Dermis microvascular lymphatic vessel endothelial cell (primary cell): ENCODE measurements at places on chromosomes 12 and 14. TPM values are rescaled to one million over a fixed set of nuclear protein-coding genes. Genes with fewer than 3 reads are reported as not detected.

DNA sequence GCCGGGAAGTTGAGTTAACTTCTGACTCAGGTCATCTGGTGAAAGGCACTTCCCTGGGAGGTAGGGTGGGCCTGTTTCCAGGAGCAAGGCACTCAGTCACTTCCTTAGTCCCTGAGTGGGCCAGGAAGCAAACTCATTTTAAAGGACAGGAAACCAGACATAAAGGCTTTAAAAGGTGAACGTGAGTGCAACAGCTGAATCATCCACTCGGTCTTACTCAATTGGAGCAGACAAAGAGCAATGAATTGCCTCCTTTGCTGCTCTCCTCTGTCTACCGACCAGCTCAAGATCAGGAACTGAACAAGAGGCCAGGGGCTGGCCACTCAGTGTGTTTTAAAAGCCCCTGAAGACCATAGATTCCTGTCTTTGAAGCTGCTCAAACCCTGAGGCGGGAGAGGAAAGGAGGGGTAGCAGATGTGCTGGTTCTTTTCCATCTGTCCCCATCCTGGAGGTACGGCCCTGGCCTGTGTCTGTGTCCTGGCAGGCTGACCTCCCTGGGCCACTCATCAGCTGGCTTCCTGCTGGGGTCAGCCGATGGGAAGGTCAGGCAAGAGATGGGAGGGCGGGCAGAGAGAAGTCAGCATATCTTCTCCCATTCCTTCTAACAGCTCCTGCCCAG is 148.9 kb downstream of the PPM1H start:
- peak; percentile 82 for DNase-seq

GRCh38 chr14:40317690-40318089 is 885.5 kb upstream of the FBXO33 start:
- no peak for DNase-seq

DNA sequence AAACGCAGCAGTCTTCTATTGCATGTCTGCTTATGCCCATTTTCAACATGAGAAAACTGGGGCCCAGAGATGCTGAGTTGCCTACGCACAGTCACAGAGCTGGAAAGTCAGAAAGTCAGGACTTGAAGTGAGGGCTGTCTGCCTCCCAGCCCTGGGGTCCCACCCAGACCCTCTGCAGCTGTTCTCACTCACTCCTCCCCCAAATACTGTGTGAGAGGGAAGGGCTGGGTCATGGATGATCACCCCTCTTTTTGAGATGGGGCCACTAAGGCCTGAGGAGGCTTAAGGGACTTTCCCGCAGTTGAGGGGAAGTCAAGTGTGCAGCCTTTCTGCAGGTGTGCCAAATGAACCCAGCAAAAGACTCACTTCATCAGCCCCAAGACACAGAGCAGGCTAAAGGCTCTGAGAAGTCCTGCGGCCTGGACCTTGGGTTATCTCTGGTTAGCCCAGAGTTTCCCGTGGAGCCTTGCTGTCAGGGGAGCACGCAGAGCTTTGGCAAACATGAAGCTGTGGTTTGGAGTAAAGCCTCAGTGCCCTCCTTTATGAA is 18.7 kb downstream of the DTX1 start:
- DNase-seq = no peak

GRCh38 chr12:104960464-104960863 is 2.4 kb upstream of the SLC41A2 start:
- no peak for DNase-seq

GRCh38 chr12:113532292-113532691 is 60.6 kb upstream of the LHX5 start:
- DNase-seq = no peak

DNA sequence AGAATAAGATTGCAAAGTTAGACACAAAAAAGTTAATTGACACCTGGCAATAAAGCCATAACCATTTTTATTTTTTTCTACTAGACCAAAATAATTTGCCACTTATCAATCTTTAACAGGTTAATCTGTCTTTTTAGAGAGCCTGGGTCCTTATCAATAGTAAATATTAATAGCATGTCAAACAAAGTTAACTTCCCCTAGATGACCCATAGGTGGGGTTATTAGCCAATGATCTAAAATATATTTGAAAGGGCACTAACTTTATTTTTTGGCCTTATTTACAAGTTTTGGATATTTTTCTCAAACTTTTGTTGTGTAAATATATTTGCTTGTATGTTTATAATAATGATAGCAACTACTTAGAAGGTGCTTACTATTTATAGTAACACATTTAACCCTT is 3.9 kb downstream of the ANKRD33 start:
- DNase-seq = no peak

The GCN1 gene
- 68.0 and 83.6 TPM in 2 replicates for total RNA-seq

The OR6C76 gene
- total RNA-seq = not detected in 2 replicates

The KCNC2 gene
- total RNA-seq = not detected in 2 replicates

The MUCL1 gene
- total RNA-seq = not detected in 2 replicates

The TMEM30B gene
- 0.13 and 0.38 TPM in 2 replicates for total RNA-seq

The KRT83 gene
- not detected in 2 replicates for total RNA-seq
